ENCODE measurements at places on chromosomes 6 and 20. TPM values are rescaled to one million over a fixed set of nuclear protein-coding genes. Genes with fewer than 3 reads are reported as not detected.

The ELOVL2 gene
- total RNA-seq = not detected

The ZNF391 gene
- total RNA-seq = 3.2 TPM

The SPATA25 gene
- 0.63 TPM for total RNA-seq

The LST1 gene
- 16.9 TPM for total RNA-seq

The SLC52A3 gene
- not detected for total RNA-seq

The ENPP4 gene
- 8.8 TPM for total RNA-seq

The FILIP1 gene
- not detected for total RNA-seq

The HCRTR2 gene
- not detected for total RNA-seq

The ZBTB9 gene
- total RNA-seq = 10.1 TPM

The ZC2HC1B gene
- not detected for total RNA-seq

The SH3BGRL2 gene
- 0.05 TPM for total RNA-seq

The RCAN2 gene
- 5.4 TPM for total RNA-seq

The AKIRIN2 gene
- 46.0 TPM for total RNA-seq

DNA sequence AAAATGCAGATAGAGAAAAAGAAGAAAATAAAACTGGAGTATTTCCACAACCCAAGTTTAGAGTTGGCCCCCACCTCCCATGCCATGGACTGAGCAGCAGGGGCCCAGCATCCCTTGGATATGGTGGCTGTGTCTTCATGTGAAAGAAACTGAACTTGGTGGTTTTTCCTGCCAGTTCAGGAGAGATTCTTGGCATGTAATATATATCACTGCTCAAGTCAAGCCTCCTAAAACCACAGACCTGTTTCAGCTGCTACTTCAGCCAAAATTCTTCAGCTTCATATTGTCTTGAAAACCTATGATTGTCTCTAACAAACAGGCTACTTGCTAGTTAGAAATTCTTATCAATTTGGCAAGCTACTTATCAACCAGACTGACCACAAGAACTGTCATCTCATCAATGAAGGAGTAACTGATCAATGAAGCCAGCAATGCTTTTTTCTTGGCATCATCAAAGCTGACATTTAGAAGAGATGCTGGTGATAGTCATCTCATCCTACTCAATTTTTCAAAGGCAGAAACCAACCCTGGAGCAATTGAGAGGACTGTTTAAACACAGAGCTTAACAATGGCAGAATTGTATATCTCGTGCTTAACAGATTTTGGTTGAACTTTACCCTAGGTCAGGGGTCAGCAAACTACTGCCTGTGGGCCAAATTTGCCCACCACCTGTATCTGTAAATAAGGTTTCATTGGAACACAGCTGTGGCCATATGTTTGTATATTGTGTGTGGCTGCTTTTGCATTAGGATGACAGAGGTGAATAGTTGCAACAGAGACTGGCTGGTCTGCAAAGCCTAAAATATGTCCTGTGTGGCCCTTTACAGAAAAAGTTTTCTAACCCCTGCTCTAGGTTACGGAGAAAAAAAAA lies 10.4 kb upstream of the NOL7 start:
- no peak overlapping the region for H3K4me3 ChIP-seq
- no peak overlapping the region for H3K27ac ChIP-seq
- H3K36me3 ChIP-seq = peaks cover 9% of the 10 kb centered on the region
- H3K4me1 ChIP-seq = no peaks in the 10 kb centered on the region
- no peaks in the 10 kb centered on the region for H3K27me3 ChIP-seq
- no peak for DNase-seq

- no peaks in the 10 kb centered on the region for H3K4me1 ChIP-seq
- DNase-seq = no peak
- no peaks in the 10 kb centered on the region for H3K36me3 ChIP-seq
- no peaks in the 10 kb centered on the region for H3K27me3 ChIP-seq
- H3K27ac ChIP-seq = no peak overlapping the region
- no peak overlapping the region for H3K4me3 ChIP-seq
Observed at GRCh38 chr6:55227862-55228261, 53.5 kb downstream of the HCRTR2 start.

DNA sequence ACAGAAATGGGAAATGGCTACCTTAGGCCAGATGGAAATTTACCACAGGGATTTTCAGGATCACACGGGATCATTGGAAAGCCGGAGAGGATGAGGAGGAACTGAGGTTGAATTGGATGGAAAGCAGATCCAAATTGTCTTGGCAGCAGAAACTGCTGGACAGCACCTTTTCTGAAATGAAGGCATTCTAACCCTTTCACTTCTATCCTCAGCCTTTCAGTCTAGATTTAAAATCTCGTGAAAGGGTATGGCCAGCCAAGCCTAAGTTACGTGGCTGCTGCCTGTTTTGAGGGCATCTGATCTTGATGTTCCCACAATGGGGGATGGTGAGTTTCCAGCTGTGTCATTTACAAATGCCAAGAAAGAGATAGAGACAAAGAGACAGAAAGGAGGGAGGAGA lies 358.2 kb downstream of the KIF16B start:
- no peaks in the 10 kb centered on the region for H3K36me3 ChIP-seq
- no peak overlapping the region for H3K27ac ChIP-seq
- H3K4me1 ChIP-seq = no peaks in the 10 kb centered on the region

DNA sequence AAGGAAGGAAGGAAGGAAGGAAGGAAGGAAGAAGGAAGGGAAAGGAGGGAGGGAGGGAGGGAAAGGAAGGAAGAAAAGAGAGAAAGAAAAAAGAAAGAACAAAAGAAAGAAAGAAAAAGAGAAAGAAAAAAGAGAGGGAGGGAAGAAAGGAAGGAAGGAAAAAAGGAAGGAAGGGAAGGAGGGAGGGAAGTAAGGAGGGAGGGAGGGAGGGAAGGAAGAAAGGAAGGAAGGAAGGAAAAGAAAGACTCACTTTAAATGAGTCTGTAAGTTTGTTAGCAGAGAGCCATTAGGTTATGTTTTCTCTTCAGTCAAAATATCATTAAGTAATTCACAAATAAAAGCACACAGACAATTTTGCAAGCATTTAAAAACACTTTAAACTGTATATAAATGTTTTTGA lies 44.0 kb upstream of the SASH1 start:
- no peak overlapping the region for H3K4me3 ChIP-seq
- H3K36me3 ChIP-seq = no peaks in the 10 kb centered on the region

- H3K27ac ChIP-seq = no peak overlapping the region
- no peaks in the 10 kb centered on the region for H3K36me3 ChIP-seq
- H3K27me3 ChIP-seq = no peaks in the 10 kb centered on the region
- DNase-seq = no peak
Observed at GRCh38 chr6:10585209-10585845, 64.2 kb downstream of the GCNT2 start.

GRCh38 chr20:63746751-63747315 lies 7.3 kb downstream of the SLC2A4RG start:
- peaks cover 13% of the 10 kb centered on the region for H3K4me1 ChIP-seq
- H3K4me3 ChIP-seq = no peak overlapping the region
- peaks cover 2% of the 10 kb centered on the region for H3K36me3 ChIP-seq
- DNase-seq = no peak

- no peaks in the 10 kb centered on the region for H3K36me3 ChIP-seq
- H3K27me3 ChIP-seq = peaks cover 4% of the 10 kb centered on the region
- no peak overlapping the region for H3K4me3 ChIP-seq
- no peak overlapping the region for H3K27ac ChIP-seq
- DNase-seq = no peak
Observed at GRCh38 chr6:168789699-168790098, 348.7 kb downstream of the SMOC2 start.

GRCh38 chr6:21886542-21887151 lies 293.1 kb downstream of the SOX4 start:
- no peaks in the 10 kb centered on the region for H3K4me1 ChIP-seq
- no peak overlapping the region for H3K4me3 ChIP-seq
- H3K36me3 ChIP-seq = no peaks in the 10 kb centered on the region
- no peak for DNase-seq

DNA sequence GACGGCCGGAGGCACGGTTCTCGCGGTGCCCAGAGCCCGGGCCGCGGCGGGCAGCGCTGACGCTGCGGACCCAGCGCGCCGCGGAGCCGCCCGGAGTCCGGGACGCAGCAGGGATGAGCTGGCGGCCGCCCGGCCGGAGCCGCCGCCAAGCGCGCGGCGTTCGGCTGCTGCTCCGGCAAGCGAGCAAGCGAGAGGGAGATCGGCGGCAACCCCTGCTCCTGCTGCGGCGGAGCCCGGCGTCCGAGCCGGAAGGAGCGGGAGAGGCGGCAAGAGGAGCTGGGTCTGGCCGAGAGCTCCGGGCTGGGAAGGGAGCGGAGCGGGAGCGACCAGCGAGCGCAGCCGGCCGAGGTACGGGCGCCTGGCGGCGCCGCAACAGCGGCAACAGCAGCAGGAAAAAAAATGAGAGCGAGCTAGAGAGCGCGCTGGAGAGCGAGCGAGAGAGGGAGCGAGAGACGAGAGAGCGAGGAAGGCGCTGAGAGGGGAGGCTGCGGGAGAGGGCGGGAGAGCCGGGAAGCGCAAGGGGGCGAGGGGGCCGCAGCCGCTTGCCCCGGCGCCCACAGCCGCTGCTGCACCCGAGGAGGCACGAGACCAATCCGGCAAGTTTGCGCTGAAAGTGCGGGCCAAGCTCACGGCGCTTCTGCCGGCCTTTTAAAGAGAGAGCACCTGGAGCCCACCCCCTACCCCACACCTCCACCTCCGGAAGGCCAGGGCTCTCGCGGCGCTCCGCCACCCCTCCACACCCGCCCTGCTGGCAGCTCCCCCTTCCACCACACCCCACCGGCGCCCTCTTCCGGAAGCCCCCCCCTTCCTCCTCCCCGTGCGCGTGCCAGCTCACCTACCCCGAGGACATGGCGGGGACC lies 496 bp downstream of the GRM4 start:
- peak; percentile 25 for DNase-seq
- H3K27me3 ChIP-seq = peaks cover 63% of the 10 kb centered on the region
- H3K27ac ChIP-seq = no peak overlapping the region
- H3K4me3 ChIP-seq = peak overlapping the region; percentile 15
- H3K36me3 ChIP-seq = no peaks in the 10 kb centered on the region

DNA sequence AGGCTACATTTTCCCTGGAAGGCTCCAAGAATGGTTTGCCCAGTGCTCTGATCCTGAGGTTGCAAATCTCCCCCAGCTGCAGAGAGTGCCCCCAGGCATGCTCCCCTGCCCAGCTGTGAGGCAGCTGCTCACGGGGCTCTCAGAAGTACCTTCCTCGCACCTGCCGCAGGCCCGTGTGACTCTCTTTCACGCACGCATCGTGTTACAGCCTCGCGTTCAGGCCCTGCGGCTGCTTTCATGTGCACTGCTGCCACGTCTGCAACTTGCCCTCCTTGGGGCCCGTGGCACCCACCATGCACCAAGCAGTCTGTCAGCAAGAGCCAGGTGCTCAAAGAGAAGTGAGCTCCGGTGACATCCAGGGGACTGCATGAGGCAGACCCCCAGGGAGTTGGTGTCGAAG lies 28.6 kb upstream of the SPO11 start:
- H3K36me3 ChIP-seq = no peaks in the 10 kb centered on the region
- H3K4me1 ChIP-seq = no peaks in the 10 kb centered on the region
- no peak for DNase-seq
- peaks cover 11% of the 10 kb centered on the region for H3K27me3 ChIP-seq
- no peak overlapping the region for H3K27ac ChIP-seq
- no peak overlapping the region for H3K4me3 ChIP-seq

DNA sequence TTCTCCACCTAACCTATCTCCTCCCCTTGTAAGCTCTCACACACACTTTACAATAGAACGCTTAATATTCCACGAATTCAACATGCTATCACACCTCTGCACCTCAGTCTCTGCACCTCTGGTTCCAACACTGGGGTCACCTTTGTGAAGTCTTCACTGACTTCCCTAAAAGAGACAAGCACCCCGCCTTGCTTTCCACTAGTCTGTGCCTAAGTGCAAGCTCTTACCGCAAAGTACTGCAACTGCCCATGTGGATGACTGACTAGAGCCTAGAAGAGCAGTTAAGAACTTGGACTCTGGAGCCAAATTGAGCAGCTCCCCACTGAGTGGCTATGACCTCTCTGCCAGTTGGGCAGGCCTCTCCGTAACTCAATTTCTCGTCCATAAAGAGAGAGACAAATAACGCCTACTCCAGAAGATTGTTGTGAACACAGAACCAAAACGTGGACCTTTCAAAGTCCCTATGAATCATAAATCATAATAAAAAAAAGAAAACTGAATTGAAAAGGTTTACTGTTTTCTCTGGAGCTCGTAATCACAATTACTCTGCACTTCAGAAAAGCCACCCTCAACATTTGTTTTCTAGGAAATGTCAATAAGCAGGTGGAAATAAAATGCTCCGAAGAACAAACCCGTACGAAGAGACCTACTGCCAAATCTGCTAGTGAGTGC lies 1.2 kb downstream of the IFNGR1 start:
- H3K4me3 ChIP-seq = peak overlapping the region; percentile 92
- DNase-seq = no peak
- peak overlapping the region; percentile 97 for H3K27ac ChIP-seq
- H3K36me3 ChIP-seq = peaks cover 7% of the 10 kb centered on the region
- H3K27me3 ChIP-seq = no peaks in the 10 kb centered on the region

GRCh38 chr6:143241911-143242310 lies 181.2 kb downstream of the AIG1 start:
- H3K36me3 ChIP-seq = no peaks in the 10 kb centered on the region
- H3K27ac ChIP-seq = no peak overlapping the region
- DNase-seq = no peak
- no peaks in the 10 kb centered on the region for H3K4me1 ChIP-seq
- H3K4me3 ChIP-seq = no peak overlapping the region

GRCh38 chr6:37676071-37676470 lies 21.6 kb downstream of the MDGA1 start:
- no peaks in the 10 kb centered on the region for H3K36me3 ChIP-seq
- H3K27ac ChIP-seq = no peak overlapping the region
- no peak overlapping the region for H3K4me3 ChIP-seq
- no peaks in the 10 kb centered on the region for H3K27me3 ChIP-seq
- no peak for DNase-seq

DNA sequence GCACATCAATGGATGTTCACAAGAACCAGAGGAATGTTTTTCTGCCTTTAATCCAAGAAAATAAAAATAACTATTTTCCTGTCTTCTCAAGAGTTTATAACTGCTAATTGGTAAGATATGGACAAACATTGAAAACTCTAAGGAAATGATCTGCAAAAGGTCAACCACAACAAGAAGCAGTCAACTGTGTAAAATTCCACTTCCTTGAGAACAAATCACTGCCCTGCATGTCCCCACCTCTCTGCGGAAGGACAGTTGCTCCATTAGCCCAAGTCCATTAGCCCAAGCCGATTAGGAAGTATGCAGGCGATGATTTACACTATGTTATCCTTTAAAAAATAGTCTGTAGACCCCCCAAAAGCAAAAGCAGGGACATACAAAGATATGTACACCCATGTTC lies 27.6 kb downstream of the SLC22A23 start:
- H3K27ac ChIP-seq = no peak overlapping the region
- no peaks in the 10 kb centered on the region for H3K4me1 ChIP-seq
- no peak overlapping the region for H3K4me3 ChIP-seq
- H3K36me3 ChIP-seq = no peaks in the 10 kb centered on the region
- no peaks in the 10 kb centered on the region for H3K27me3 ChIP-seq
- no peak for DNase-seq

- H3K4me3 ChIP-seq = peak overlapping the region; percentile 3
- H3K27me3 ChIP-seq = no peaks in the 10 kb centered on the region
- no peak for DNase-seq
- H3K4me1 ChIP-seq = peaks cover 40% of the 10 kb centered on the region
Observed at GRCh38 chr6:137864812-137865508, 2.1 kb upstream of the TNFAIP3 start.
